ENCODE measurements at places on chromosomes 13 and 19.

- no peak for DNase-seq
Measured at GRCh38 chr13:25616674-25617073, 244.9 kb downstream of the ATP8A2 start.

DNA sequence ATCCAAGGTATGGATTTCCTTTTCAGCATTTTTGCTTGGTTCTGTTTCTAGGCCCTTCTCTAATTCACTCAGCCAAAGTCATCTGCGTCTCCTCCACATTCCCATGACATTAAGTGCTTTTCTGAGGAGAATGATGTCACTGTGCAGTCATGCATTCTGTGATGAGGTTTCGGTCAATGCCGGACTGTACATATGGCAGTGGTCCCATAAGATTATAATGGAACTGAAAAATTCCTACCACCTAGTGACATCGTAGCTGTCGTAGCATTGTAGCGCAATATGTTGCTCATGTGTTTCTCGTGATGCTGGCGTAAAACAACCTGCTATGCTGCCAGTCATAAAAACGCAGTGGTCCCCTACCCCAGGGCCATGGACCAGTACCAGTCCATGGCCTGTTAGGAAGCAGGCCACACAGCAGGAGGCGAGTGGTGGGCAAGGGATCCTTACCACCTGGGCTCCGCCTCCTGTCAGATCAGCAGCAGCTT lies 63.4 kb upstream of the TNFRSF19 start:
- DNase-seq: peak; percentile 78

DNA sequence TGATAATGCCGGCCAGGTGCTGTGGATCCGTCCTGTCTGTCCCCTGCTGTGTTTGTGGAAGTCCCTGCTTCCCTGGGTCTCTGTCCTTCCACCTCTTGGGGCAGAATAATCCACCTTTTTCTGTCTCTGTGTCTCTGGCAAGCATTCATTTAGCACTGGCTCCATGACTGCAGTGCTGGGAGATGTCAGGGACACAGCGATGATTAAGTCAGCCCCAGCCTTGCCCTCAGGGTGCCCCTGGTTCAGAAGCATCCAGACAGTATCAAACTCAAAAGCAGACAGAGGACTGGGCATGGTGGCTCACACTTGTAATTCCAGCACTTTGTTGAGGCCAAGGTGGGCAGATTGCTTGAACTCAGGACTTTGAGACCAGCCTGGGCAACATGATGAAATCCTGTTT lies 1.5 kb downstream of the HIPK4 start:
- no peak for DNase-seq

- no peak for DNase-seq
Measured at GRCh38 chr19:16342002-16342715, 17.5 kb downstream of the KLF2 start.

DNA sequence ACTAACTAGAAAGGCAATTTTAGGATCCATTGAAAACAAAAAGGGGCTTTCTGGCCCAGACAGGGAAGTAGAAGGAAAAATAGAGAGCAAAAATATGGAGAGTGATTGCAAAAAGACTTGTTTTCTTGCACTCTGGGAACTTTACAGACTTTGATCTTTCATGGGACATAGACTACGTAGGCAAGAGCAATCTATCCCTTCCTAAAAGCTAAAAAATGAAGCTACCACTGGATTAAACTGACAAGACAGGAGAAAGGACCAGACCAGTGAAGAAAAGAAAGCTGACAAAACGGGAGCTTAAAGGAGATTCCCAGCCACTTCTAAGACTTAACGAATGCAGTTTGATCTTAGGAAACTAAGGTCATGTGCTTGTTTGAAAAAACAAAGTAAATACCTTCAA lies 524.5 kb downstream of the KLF5 start:
- DNase-seq: no peak

- DNase-seq: no peak
Measured at GRCh38 chr13:32838945-32839344, 177.3 kb upstream of the KL start.

- no peak for DNase-seq
Measured at GRCh38 chr19:51091895-51092873, 9.5 kb upstream of the KLK14 start.

DNA sequence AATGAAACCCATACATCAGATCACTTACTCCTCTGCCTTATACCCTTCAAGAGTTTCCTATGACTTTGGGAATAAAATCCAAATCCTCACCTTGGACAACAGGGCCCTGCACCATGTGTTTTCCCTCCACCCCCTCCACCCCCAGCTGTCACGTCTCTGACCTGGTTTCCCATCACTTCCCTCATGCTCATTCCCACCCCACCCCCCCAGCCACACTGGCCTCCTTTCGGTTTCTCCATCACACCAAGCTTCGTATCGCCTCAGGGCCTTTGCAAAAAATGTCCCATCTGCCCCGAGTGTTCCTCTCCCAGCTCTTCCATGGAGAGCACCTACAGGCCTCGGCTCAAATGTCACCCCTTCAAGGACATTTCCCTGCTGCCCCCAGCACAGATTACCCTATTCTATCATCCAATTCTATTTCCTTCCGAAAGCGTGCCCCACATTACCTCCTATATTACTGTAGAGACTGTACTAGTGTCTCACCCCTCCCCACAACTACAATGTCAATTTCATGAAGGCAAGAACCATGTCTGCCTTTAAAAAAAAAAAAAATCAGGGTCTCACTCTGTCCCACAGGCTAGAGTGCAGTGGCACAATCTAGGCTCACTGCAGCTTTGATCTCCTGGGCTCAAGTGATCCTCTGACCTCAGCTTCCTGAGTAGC lies 16.8 kb upstream of the FFAR2 start:
- DNase-seq: no peak

GRCh38 chr19:34246340-34246739 lies 8.0 kb upstream of the GARRE1 start:
- no peak for DNase-seq

DNA sequence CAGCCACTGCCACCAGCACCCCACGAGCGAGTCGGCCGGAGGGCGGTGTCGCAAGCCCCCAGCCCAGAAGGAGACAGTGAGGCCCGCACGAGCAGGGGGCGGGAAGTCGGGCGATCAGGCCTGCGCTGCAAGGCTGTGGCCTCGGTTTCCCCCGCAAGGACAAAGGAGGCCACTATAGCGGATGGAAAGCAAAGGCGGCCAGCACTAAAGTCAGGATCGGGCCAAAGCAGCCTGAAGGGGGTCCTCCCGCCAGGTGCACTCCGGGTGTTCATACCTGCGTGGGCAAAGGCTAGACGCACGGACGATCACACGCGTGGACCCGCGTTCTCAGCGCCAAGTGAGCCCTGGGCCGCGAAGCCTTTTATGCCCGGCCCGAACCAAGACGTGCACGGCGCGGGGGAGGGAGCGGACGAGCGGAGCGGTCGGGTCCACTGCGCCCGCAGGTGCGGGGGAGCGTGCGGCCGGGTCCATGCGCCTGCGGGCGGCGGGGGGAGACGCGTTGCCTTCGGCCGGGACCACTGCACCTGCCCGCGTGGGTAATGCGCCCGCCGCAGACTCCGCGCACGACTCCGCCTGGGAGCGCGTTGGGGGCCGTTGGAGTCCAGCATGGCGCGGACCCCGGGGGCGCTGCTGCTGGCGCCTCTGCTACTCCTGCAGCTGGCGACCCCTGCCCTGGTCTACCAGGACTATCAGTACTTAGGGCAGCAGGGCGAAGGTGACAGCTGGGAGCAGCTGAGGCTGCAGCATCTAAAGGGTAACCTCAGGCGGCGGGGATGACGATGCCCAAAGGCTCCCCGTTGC lies at the start of the genes PRDX2 and THSD8:
Gene PRDX2, minus strand, starts transcription at position 335 of the 801 bp plus-strand sequence. CDS start 539 bp downstream, outside the sequence.
Gene THSD8, plus strand, starts transcription at position 604 of the 801 bp plus-strand sequence. Its CDS starts 3 bp downstream, at position 607.
- DNase-seq: no peak

GRCh38 chr13:61170856-61171255 lies 244.8 kb downstream of the PCDH20 start:
- no peak for DNase-seq

DNA sequence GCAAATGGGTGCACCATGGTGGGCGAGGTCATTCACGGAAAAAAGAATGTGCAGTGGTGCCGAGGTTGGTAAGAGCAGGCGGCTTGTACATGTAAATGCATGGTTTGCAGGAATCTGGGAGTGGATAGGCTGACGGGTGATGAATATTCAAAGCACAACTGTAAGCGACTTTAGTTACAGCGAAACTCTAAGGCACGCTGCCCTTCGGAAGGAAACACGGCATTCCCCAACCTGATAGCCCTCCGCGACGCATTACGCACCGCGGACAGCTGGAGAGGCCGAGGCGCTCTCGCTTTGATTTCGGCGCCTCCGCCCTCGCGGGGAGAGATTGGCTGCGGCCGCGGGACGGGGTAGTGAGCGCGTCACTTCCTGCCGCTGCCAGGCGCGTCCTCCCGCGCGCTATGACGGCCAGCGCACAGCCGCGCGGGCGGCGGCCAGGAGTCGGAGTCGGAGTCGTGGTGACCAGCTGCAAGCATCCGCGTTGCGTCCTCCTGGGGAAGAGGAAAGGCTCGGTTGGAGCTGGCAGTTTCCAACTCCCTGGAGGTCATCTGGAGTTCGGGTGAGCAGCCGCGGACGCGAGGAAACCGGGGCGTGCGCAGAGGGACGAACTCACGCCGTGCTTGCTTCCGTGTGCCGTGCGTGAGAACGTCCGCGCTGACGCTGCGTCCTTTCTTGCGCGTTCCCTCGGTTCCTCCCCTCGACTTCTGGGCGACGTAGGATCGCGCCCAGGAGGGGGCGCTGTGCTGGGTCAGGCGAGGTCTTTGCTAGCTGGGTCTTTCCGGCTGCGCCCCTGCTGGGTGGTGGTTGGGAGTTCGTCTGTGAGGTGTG lies at the start of gene NUDT15:
Gene NUDT15, plus strand, starts transcription at position 381 of the 828 bp plus-strand sequence. Its CDS starts 21 bp downstream, at position 402.
- DNase-seq: peak; percentile 97

DNA sequence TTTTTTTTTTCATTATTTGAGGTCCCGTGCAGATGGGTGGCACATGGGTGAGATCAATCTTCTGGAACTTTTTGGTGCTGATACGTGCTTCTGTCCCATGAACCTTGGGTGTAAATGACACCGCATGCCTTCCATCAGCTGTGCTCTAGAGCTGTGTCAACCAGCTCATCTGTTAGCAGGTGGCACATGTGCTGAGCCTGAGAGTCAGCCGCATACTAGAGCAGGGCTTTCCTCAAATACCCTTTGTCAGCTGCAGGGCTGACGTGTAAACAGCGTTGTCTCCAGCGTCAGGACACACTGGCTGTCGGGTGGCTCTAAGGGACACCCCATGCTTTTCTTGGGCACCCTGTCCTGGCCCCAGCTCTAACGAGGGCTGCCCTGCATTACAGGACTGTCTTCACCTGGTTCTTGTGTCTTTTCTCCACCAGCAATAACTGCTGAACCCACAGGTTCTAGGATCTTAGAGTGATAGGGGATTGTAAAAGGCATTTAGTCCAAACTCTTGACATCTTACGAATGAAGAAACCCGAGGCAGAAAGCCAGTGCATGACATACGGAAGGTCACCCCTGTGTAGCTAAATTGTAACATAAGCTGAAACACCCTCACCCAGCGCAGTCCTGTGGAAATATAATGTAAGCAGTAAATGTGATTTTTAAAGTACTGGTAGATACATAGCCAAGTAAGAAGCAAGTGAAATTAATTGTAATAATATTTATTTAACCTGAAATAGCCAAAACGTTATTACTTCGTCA lies 119.5 kb downstream of the LRCH1 start:
- no peak for DNase-seq

DNA sequence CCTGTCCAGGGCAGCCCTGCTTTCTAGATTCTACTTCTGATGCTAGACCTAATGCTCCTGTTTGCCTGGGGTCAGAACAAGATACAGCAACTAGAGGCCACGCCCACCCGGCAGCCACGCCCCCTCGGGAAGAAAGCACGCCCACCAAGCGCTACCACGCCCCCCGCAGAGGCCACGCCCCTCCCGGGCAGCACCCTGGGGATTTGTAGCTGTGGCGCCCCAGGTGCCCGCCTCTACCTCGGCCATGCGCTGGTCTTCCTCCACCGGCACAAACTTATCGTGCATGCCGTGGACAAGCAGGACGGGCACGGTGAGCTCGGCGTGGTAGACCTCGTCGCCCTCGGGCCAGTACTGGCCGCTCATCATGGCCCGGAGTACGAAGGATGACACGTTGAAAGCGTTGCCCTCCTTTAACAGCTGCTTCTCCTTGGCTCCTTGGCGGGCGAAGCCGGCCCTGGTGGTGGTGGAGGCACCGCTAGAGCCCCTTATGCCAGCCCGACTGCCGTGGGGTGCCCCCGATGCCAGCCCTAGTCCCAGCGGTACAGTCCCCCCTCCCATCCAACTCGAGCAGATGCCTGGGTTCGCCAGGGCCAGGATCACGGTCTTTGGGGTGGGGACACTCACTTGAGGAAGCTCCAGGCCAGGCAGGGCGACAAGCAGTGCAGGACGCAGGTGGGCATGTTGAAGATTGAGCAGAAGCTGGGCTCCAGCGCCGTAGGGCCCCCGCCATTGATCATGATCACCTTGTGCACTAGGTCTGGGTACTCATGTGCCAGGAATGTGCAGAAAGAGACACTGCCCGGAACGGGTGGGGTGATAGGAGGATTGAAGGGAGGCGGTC lies 9.0 kb downstream of the ABHD8 start:
- DNase-seq: no peak

GRCh38 chr19:40995355-40995754 lies 4.3 kb downstream of the CYP2B6 start:
- DNase-seq: no peak

GRCh38 chr19:54606891-54607784 lies 13.7 kb downstream of the LILRA1 start:
- DNase-seq: no peak

- no peak for DNase-seq
Measured at GRCh38 chr19:10193790-10194499, 808 bp downstream of the DNMT1 start.

GRCh38 chr13:46817095-46817494 lies 20.1 kb upstream of the ESD start:
- DNase-seq: no peak

DNA sequence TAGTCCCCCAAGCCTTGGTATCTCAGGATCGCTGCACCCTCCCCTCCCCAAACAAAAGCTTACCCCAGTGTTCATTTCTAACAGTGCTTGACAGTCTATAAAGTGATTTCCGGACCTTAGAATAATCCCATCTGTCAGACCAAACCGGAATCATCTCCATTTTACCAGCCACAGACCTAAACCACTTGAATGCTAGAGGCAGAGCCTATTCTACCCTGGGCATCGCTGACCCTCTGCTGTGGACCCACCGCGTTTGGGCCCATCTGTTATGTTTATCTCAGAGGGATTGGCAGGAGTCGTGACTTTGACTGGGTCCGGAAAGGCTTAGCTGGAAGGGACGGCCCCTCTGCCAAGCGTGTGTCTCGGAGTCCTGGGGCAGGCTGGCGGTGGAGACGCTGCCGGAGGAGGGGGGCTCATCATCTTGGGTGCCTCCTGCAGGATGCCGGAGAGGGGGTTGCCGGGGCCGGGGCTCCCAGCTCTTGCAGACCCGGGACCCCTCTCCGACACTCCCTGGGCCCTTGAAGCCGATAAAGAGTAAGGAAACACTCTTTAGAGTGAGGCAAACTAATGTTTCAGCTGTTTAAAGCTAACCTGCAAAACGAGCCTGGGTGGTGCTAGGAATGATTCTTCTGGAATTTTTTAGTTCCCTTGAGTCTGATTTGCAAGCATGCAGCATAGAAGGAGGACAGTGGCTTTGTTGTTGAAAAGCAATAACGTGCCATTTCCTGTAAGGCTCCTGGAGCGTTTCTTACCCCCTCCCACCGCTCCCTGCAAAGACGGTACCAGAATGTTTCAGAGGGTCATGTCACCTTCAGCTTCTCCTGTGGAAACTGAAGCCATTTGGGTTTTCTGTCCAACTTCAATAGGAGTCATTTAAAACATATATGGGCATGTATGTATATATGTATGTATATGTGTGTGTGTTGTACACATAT lies 1.3 kb downstream of the SLC25A42 start:
- no peak for DNase-seq
